Effector memory CD8-positive, alpha-beta T cell (primary cell): ENCODE measurements at places on chromosomes 11 and 22.

GRCh38 chr11:11450744-11451362 is 97.8 kb upstream of the CSNK2A3 start:
- H3K27me3 ChIP-seq = peaks cover 50% of the 10 kb centered on the region
- H3K4me3 ChIP-seq = no peak overlapping the region
- H3K27ac ChIP-seq = no peak overlapping the region
- H3K36me3 ChIP-seq = no peaks in the 10 kb centered on the region

DNA sequence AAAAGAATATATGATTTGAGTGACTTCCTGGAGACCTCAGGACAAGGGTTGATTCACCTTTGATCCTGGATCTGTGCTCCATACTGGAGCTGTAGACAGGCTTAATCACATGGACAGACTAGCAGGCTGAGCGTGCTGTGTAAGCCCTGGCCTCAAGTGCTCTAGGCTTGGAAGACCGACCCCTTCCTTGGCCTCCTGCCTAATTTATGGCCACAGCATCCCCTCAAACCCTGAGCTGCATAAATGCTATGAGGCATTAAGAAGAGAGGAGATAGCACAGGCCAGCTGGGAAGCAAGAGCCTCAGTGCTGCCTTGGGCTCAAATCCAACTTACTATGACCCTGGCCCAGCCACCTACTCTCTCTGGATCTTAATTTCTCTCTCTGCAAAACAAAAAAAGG is 385.1 kb downstream of the BUD13 start:
- no peaks in the 10 kb centered on the region for H3K4me1 ChIP-seq
- no peak for DNase-seq
- no peak overlapping the region for H3K27ac ChIP-seq
- H3K4me3 ChIP-seq = no peak overlapping the region
- H3K27me3 ChIP-seq = peaks cover 26% of the 10 kb centered on the region
- H3K36me3 ChIP-seq = peaks cover 3% of the 10 kb centered on the region

DNA sequence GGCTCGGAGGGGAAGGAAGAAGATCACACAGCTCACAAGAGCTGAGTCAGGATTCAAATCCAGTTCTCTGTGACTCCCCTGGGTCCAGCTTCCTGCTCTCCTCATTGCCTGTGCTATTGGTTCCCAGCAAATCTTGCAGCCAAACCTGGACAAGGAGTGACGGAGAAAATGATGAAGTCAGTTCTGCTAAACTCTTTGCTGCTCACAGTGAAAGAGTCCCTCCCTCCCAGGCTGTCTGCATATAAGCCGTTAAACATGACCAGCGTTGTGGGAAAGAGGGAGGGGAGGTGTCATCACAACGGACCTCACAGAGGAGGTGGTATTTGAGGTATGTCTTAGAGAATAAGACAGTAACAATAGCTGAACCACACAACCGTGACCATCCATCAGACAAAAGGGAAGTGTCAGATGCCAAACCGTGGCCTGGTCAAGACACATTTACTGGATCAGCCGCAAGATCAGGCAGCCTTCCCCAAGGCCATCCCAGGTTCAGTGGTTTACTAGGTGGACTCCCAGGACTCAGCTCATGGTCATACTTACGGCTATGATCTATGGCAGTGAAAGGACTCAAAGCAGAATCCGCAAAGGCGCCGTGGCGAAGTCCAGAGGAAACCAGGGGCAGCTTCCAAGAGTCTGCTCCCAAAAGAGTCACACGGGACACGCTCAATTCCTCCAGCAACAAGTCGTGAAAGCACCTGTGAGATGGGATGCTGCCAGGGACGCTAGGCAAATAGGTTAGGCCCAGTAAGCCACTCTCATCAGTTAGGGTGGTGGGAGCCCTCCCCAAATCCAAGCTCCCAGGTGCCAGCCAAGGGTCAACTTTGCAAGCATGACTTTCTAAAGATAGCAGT is 2.8 kb upstream of the CYTH4 start:
- DNase-seq = no peak
- peak overlapping the region; percentile 58 for H3K4me3 ChIP-seq
- H3K4me1 ChIP-seq = peaks cover 62% of the 10 kb centered on the region
- no peaks in the 10 kb centered on the region for H3K27me3 ChIP-seq
- peaks cover 7% of the 10 kb centered on the region for H3K36me3 ChIP-seq

- no peak overlapping the region for H3K4me3 ChIP-seq
- H3K27me3 ChIP-seq = no peaks in the 10 kb centered on the region
- peaks cover 3% of the 10 kb centered on the region for H3K4me1 ChIP-seq
- peaks cover 34% of the 10 kb centered on the region for H3K36me3 ChIP-seq
- DNase-seq = no peak
These were observed 13.1 kb downstream of the RPS6KA4 start for GRCh38 chr11:64372021-64372420.

DNA sequence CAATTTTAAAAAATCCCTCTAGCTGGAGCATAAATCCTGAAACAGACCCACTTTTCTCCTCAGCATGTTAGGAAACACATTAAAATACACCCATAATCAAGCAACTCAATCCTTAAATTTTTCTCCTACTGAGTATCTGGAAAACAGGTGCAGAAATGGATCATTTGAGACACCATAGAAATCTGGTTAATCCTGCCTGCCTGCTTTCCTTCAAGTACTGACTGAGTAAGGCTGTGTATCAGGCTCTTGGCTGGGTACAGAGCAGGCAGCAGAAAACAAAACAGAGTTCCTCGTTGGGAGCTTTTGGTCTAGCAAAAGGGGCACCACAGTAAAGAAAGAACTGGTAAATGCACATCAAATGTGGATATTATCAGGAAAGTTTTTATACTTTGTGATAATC is 1.9 kb downstream of the KCNQ1OT1 start:
- H3K4me1 ChIP-seq = peaks cover 12% of the 10 kb centered on the region
- H3K27me3 ChIP-seq = no peaks in the 10 kb centered on the region
- peaks cover 23% of the 10 kb centered on the region for H3K36me3 ChIP-seq
- no peak for DNase-seq
- peak overlapping the region; percentile 84 for H3K4me3 ChIP-seq

DNA sequence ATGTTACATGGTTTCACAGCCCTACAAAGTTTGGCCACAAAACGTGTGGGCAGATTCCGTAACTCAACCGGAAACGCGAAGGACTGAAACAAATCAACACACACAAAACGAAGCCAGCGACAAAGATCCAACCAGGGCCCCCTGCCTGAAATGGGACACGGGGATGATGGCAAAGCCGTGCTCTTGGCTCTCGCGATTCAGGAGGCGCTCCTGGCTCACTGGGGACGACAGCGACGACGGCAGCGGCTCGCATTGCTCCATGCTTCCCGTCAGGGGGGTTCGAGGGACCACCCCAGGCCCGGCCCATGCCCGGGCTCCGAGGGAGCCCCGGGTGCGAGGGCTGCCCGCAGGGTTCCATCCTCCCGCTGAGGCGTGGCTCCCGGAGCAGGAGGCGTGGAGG is 4786.8 kb upstream of the OR11H1 start:
- no peaks in the 10 kb centered on the region for H3K4me1 ChIP-seq
- H3K36me3 ChIP-seq = no peaks in the 10 kb centered on the region
- H3K27me3 ChIP-seq = no peaks in the 10 kb centered on the region
- H3K4me3 ChIP-seq = no peak overlapping the region
- no peak for DNase-seq
- H3K27ac ChIP-seq = no peak overlapping the region

GRCh38 chr11:69745201-69745600 is 29.9 kb downstream of the FGF4 start:
- no peak for DNase-seq
- peaks cover 29% of the 10 kb centered on the region for H3K27me3 ChIP-seq
- no peaks in the 10 kb centered on the region for H3K36me3 ChIP-seq
- H3K4me1 ChIP-seq = no peaks in the 10 kb centered on the region
- H3K27ac ChIP-seq = no peak overlapping the region

DNA sequence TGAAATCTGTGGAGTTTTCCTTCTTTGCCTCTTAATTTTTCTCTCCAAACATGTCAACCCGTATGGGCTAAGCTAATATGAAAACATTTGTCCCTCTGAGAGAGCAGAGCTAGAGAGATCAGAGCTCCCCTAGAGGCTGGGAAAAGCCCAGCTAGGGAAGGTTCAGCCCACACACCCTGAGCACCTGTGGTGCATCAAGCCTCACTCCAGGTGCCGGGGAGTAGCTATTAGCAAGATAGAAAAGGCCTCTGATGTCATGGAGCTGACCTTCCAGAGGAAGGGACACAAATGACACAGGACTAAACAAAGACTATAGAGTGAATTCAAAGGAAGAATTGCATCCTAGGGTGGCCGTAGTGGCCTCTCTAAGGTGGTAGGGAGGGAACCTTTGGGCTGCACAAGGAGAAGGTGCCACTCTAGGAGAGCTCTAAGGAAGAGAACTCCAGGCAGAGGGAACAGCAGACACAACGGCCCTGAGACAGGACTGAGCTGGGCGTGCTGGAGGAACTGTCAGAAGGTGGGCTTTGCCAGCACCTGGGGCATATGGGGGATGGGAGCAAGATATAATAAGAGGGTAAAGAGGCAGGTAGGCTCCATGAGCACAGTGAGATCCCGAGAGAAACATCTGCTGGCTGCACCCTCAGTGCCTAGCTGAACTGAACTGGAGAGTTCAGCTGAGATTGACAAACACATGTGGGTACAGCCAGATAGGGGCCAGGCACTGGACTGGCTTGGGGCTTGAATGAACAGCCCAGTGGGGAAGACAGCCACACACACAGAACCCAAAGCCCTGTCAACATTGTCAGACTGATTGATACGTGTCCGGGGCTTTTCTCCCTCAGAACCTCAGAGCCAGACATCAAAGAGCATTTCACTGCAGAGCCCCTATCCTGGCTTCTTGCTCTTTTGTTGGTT is 65.5 kb upstream of the DRD2 start:
- no peak for DNase-seq
- H3K4me3 ChIP-seq = no peak overlapping the region
- no peaks in the 10 kb centered on the region for H3K36me3 ChIP-seq
- H3K27me3 ChIP-seq = peaks cover 63% of the 10 kb centered on the region

DNA sequence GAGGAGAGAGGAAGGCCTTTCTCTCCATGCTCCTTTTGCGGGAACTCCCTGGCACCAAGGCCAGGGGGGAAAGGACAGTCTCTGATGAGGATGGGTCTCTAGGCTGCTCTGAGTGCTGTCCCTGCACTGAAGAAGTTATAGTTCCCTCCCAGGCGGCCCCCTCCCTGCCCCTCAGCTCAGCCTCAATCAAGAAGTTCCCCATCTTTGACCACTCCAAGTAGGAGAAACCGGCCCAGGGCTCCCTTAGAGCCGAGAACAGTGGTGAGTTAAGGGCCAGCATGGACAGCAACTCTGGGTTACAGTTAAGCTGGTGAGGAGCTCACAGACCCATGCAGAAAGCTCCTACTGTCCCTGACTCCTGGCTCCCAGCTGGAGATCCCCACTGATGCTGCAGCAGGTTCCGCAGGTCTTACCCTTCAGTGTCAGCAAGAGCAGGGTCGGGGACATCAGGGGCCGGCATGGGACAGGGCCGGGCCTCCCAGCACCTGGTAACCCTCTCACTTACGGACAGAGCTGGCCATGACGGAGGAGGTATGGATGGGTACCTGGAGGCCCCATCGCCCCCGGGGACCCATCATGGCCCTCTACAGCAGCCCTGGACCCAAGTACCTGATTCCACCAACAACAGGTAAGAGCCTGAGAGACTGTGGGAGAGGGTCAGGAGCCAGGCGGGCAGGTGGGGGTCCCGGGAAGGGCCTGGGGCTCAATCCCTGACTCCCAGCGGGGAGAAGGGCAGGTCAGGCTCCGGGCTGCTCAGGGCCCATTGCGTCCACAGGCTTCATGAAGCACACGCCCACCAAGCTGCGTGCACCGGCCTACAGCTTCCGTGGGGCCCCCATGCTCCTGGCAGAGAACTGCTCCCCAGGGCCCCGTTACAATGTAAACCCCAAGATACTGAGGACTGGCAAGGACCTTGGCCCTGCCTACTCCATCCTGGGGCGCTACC is 4.2 kb downstream of the SCGB1C1 start:
- DNase-seq = peak; percentile 0
- peaks cover 3% of the 10 kb centered on the region for H3K36me3 ChIP-seq
- no peaks in the 10 kb centered on the region for H3K27me3 ChIP-seq
- H3K4me3 ChIP-seq = no peak overlapping the region
- H3K27ac ChIP-seq = no peak overlapping the region
- H3K4me1 ChIP-seq = peaks cover 2% of the 10 kb centered on the region

DNA sequence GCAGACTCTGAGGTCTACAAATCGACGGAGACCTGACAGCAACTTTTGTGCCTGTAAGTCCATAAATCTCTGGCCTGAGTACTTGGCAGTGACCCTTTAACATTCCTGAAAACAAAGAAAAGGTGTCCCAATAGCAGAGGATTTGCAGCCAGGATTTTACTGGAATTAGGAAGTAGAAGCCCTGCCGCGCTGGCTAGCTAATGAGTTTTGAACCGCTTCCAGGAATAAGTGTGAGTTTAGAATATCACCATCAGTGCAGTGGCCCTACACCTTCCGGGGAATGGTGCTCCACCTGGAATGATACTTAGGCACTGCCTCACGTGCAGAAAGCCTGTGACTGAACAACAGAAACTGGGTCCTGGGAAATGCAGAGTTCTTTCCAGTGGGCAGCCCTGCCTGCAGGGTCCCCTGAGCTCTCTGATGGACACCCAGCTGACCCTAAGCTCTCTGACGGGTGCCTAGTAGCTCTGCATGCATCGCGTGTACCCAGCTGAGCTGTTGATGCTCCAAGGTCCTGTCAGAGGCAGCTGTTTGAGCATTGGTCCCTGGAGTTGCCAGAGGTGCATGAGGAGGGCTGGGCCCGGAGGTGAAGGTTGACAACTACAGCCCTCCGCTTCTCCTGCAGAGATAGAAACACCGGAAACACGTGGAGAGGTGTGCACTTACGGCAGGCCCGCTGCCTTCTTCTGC is 380.9 kb downstream of the TBC1D22A start:
- H3K4me1 ChIP-seq = peaks cover 11% of the 10 kb centered on the region
- no peaks in the 10 kb centered on the region for H3K36me3 ChIP-seq
- H3K4me3 ChIP-seq = no peak overlapping the region
- no peaks in the 10 kb centered on the region for H3K27me3 ChIP-seq
- no peak for DNase-seq

DNA sequence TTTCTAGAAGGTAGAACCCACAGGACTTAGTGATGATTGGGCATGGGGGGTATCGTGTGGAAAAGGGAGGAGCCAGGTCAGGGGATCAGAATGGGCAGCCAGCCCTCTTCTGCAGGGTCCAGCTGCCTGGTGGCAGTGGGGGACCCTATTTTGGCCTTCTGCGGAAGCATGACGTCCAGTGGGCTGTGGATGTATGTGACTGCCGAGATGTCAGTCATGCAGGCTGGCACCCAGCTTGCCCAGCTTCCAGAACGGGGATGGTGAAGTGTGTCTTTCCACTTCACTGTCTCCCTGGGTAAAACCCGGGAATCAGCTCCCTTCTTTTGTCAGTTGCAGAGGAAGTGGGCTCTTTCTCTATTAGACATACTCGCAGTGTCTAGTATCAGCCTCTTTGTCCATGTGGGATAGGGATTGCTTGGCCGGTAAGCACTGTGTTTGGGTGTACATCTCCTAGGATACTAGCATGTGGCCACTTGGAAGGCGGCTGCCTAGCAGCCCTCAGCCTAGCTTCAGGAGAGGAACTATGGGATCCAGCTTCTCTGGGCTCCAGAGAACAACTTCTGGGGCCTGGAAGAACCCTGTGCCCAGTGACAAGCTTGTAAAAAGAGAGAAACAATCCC is 51.4 kb downstream of the GRIK4 start:
- peaks cover 2% of the 10 kb centered on the region for H3K4me1 ChIP-seq
- H3K27ac ChIP-seq = no peak overlapping the region
- H3K36me3 ChIP-seq = no peaks in the 10 kb centered on the region
- H3K27me3 ChIP-seq = peaks cover 40% of the 10 kb centered on the region
- no peak for DNase-seq
